Activated naive CD4-positive, alpha-beta T cell treated with anti-CD3 and anti-CD28 coated beads for 36 hours (primary cell): ENCODE measurements at places on chromosomes 11 and 22.

DNA sequence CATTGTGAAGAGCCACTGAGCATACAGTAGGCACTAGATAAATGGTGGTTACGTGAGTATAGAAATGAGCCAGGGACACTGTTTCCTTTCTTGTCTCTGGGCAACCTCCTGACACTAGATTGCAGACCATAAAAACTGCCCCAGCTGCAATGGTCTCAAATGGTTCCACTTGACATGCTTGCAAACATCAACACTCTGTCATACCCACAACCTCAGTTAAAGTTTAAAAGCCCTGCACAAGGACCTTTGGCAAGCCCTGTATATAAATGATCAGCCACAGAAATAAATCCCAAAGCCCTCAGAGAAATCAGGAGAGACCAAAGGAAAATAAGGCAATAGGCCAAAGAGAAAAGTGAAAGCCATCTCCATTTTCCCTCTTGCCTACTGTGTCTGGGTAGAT is 20.7 kb downstream of the PLEKHA7 start:
- no peak for DNase-seq

- no peak for DNase-seq
Measured at GRCh38 chr22:20646415-20646814, 127.5 kb upstream of the SERPIND1 start.

- no peak for DNase-seq
Measured at GRCh38 chr22:20591660-20592310, 84.4 kb downstream of the MED15 start.

- DNase-seq, result no peak
Measured at GRCh38 chr22:23248583-23248982, 68.3 kb downstream of the BCR start.

- DNase-seq, result peak; percentile 38
Measured at GRCh38 chr11:87421422-87421821, 383.7 kb downstream of the TMEM135 start.

DNA sequence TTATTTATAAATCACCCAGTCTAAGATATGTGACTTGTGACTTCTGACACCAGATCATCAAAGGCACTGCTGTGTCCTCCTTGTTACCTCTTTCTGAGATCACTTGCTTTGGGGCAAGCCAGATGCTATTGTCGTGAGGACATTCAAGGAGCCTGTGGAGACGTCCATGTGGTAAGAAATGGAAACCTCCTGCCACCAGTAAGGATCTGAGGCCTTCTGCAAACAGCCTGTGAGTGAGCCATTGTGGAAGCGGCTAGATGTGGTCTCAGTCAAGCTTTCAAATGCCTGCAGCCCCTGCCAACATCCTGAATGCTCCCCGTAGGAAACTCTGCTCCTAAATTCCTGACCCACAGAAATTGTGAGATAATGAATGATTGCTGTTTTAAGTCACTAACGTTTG is 11.7 kb upstream of the RDX start:
- no peak for DNase-seq

- peak; percentile 60 for DNase-seq
Measured at GRCh38 chr11:67276781-67277230, 10.5 kb downstream of the GRK2 start.
